ENCODE measurements at places on chromosomes 7 and 10.
A peak's percentile ranks its signal among the peaks of the same experiment; 100 is the strongest.

DNA sequence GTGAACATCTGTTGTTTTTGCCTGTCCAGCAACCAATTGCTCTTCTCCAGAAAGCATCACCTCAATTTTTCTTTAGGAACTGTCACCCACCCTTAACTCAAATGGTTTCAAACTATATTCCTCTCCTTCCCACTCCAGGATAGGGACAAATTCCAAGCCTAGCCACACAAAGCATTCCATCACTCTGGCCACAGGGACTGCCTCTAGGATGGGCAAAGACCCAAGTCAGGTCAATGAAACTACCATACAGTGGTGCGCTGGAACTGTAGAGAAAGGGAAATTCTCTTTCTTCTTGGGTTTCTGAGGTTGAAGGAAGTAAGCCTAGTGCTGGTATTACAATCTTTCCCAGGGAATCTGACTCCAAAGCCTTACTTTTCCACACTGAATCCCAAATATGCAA, 3.6 kb downstream of the MICU1 start:
- no peak for DNase-seq

DNA sequence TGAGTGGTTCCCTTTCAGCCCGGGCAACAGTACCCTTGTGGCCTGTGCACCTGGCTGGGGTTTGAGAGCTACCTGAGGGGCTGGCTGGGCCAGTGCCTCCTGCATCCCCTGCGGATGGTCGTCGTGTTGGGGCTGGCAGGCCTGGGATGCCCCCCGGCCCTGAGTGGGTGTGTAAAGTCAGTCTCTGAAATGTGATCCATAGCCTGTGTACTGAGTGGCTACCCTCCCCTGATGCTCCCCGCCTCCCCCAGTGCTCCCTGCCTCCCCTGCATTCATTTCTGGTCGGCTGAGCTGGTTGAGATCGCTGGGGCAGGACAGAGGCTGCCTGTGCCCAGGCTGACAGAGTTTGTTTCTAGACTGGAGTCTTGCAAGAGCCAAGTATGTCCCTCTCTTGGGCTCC, 9.3 kb downstream of the ZNF316 start:
- no peak for DNase-seq

GRCh38 chr7:3922175-3922635, 621.2 kb downstream of the SDK1 start:
- DNase-seq, result peak; percentile 23

DNA sequence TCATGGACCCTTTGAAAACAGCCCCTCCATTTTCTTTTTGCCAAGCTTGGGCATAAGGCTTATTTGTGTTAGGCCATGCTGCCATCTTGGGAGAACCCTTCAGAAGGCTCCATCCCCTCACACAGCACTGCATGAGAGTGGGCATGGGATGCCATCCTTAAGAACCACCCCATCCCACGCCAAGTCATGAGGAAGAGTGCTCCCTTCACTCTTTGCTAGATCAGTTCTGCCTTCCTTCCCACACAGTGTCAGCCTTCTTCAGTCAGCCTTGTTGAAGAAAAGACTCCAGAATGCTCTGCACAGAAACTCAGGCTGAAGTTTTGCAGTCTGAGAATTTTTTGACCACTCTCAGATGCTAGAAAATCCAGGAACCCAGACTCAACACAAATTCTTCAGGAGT, 15.5 kb upstream of the CHN2 start:
- DNase-seq, result no peak

GRCh38 chr10:17744341-17744861, 7.6 kb upstream of the TMEM236 start:
- no peak for DNase-seq

- no peak for DNase-seq
Measured at GRCh38 chr10:69055241-69055640, 32.7 kb upstream of the SRGN start.

GRCh38 chr7:1539181-1539881, 8.8 kb downstream of the MAFK start:
- no peak for DNase-seq

DNA sequence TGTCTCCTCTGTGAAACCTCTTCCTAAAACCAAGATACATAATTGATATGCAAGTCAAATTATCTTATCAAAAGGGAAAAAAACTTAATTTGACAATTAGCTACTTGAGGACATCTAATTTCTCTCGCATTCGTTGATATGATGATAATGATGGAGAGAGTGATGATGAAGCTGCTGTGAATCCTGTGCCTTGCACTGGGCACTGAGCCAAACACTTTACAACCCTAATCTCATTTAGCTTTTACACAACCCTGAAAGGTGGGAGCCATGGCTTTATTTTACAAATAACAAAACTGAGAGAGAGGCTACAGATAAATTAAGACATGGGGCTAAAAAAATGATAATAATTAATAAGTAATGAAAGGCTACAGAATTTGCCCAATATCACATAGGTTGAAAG, 176.0 kb downstream of the NOC3L start:
- no peak for DNase-seq

GRCh38 chr10:57905861-57906260, 361.8 kb downstream of the IPMK start:
- DNase-seq, result no peak

- no peak for DNase-seq
Measured at GRCh38 chr7:159127691-159128642, 16.7 kb downstream of the VIPR2 start.

DNA sequence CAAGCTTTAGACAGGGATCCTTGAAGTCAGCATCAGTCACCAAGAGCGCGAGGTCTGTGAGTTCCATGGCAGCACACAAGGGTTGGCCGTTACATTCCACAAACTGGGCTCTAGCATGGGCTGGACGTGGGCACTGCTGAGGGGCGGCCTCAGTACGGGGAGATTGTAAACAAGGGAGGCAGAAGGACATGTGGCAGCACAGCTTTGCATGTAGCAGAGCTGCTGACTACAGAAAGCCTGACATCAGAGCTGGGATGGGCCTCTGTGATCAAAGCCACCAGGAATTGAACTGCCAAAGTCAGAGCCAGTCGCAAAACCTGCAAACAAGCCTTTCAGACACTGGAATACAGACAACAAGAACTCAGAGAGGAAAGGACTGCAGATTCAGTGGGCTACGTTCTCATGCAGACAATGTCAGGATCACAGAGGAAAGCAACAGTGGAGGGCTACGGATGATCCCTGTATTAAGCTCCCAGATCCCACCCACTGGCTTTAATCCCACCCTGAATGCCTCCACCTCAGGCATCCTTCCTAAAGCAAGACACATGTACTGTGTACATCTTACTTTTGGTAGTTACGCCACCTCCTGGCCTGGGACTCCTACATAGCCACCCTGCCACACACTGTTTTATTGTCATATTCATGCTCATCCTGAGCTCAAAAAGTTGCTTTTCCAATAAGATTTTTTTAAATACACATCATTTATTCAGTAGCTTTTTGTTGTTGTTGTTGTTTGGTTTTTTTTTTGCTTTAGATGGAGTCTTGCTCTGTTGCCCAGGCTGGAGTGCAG, 291.1 kb upstream of the IMMP2L start:
- no peak for DNase-seq

DNA sequence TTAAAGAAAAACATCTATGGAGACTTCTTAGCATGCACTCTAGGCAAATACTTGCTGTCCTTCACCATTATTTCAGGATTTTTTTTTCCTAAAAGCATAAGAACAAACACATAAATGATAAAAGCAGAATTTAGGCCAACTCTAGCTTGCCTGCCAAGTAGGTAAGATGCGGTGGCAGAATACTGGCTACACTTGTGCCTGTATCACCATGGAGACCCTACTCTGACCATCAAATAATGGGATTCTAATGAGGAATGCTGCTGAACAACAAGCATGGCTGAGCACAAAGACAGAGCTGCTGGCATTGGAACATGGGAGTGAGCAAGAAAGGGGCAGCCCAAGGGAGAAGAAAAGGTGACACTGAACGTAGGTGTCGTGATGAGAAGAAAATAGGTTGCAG, 18.5 kb upstream of the TAS2R40 start:
- DNase-seq, result no peak

GRCh38 chr10:23194966-23195845, 3.1 kb downstream of the PTF1A start:
- DNase-seq, result no peak

DNA sequence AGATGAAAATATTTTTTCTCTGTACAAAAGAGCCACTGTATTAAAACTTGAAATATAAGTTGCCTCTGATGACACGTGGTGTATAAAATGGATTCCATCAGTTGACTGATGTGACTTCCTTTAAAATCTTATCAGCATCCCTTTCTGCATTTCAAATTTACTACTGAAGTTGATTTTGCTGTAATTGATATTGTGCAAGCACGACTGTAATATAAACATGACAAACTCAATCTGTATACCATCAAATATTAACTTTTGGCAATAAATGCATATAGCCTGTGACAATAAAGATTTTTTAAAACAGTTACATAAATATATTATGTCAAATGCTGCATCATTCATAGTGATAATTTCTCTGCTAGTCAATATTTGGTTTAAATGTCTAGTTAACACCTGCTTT, 7.8 kb downstream of the PAPSS2 start:
- DNase-seq, result no peak

GRCh38 chr7:69696054-69696591, 97.8 kb downstream of the AUTS2 start:
- DNase-seq, result no peak

DNA sequence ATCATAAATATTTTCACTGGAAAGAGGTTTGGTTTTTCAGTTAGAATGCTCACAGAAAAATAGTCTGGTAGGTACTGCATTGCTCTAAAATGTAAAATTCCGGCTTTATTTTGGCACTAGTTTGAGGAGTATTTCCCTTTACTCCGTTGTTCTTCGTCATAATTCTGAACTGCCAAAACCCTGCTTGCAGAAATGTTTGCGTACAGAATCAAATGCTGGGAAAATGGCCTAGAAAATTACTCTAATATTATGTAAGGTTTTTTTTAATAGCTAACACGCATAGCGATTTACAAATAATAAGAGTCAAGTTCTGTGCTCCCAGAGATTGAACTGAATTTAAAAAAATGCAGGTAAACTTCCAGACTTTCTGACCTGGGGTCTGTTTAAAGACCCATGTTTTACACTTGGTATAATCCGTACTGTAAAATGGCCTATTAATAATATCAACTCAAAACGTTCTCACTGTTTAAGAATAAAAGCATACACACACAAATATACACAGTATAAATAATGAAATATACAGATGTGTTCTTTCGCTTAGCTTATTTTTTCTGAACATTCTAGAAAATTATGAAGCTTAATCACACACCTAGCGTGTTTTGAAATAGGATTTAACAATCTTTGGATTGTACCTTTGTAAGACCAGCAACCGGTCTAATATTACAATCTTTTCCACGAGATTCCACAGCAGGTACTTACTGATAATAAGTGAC, 23.5 kb upstream of the ANLN start:
- DNase-seq, result no peak

DNA sequence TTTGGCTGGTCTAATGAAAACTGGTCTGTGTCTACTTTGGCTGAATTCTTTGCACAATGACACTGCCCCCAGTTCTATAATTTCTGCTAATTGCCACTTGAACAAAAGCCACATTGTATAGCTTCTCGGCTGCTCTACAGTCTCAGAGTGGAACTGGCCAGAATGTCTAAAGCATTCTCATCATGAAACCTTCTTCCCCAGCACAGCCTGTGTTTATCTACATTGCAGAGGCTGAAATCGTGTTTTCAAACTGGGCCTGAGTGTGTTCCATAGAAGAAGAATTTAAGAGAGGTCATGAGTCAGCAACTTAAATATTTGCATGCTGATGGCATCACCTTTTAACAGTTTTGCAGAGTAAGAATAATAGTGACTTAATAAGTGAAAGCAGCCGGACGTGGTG, 177.2 kb downstream of the BUB3 start:
- no peak for DNase-seq

GRCh38 chr10:4384245-4384644, 441.8 kb upstream of the AKR1E2 start:
- DNase-seq, result no peak

DNA sequence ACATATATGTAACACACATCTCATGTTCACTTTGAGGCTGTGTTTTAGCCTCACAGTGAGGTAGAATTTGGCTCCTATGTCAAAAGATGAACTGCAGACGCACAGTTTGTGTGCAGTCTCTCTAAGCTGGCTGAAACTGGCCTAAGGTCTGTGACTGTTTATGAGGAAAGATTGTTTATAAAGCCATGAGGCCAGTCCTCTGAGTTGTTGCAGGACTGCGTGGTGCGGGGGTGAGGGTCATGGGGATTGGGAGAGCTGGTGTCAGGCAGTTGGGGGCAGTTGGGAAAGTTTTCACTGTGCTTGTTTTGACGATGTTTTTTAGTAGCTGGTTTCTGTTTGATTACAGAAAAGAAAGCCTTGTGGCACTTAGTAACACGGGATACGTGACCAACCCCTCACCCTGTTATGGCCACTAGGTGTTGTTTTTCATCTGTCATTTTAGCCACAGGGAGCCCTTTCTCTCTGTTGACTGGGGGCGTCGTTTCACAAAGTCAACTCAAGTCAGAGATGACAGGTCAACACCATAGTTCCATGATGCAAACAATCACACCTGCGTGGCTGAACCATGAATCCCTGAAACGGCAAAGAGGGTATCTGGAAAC, 310.9 kb downstream of the CCDC3 start:
- DNase-seq, result no peak

GRCh38 chr10:17109475-17110207, 20.0 kb downstream of the CUBN start:
- no peak for DNase-seq

DNA sequence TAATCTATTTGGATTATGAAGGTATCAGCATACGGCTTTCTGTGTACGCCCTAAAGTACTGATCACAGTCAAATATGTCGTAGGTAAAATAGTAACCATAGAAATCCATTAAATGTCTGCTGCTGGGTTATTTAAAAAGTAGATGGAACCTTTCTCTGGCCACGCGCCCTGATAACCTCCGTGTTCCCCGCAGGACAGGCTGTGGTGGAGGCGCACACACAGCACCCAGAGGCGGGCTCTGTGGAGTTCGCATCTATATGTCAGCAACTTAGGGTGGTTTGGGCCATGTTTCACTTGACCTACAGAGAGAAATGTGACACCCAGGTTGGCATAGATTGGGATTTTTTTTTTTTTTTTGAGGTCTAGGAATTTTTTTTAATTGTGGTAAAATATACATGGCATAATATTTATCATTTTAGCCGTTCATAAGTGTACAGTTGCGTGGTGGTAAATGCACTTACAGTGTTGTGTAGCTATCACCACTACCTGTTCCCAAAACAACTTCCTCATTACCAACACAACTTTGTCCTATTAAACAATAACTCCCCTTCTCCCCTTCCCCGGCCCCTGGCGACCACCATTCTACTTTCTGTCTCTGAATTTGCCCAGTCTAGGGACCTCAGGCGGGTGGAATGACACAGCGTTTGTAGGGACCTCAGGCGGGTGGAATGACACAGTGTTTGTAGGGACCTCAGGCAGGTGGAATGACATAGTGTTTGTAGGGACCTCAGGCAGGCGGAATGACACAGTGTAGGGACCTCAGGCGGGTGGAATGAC, 15.4 kb downstream of the PPP2R2D start:
- DNase-seq, result no peak

GRCh38 chr10:11962176-11962575, 80.4 kb downstream of the UPF2 start:
- DNase-seq, result no peak

DNA sequence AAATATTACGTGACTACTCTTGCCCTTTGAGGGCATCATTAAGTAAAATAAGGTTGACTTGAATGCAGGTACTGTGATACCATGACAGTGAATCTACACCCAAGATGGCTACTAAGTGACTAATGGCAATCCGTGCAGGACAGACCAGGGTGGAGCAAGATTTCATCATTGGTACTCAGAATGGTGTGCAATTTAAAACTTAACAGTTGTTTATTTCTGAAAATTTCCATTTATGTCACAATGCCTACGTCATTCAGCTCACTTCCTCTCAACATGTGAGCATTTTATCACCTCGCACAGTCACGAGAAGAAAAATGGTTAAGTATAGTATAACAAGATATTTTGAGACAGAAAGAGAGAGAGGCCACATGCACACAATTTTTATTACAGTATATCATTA, 50.3 kb upstream of the MET start:
- DNase-seq, result no peak
